Cortex of kidney (tissue), 1 donor: ENCODE measurements at places on chromosomes 5 and 9.

DNA sequence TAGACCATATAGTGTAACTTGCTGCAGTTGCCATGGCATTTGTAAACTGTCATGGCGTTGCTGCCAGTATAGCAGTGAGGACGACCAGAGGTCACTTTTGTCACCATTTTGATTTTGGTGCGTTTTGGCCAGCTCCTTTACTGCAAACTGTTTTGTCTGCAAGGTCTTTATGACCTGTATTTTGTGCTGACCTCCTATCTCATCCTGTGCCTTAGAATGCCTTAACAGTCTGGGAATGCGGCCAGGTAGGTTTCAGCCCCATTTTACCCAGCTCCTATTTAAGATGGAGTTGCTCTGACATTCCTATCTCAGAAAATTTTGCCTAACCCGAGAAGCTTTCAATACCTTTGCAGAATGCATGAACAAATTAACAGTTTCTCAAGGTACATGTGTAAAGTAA lies 914.4 kb upstream of the ACO1 start:
- no peak for DNase-seq

GRCh38 chr5:137072361-137073115 lies 426.6 kb downstream of the SPOCK1 start:
- no peak for DNase-seq

GRCh38 chr5:96818125-96818788 lies 10.5 kb upstream of the ERAP1 start:
- no peak for DNase-seq

DNA sequence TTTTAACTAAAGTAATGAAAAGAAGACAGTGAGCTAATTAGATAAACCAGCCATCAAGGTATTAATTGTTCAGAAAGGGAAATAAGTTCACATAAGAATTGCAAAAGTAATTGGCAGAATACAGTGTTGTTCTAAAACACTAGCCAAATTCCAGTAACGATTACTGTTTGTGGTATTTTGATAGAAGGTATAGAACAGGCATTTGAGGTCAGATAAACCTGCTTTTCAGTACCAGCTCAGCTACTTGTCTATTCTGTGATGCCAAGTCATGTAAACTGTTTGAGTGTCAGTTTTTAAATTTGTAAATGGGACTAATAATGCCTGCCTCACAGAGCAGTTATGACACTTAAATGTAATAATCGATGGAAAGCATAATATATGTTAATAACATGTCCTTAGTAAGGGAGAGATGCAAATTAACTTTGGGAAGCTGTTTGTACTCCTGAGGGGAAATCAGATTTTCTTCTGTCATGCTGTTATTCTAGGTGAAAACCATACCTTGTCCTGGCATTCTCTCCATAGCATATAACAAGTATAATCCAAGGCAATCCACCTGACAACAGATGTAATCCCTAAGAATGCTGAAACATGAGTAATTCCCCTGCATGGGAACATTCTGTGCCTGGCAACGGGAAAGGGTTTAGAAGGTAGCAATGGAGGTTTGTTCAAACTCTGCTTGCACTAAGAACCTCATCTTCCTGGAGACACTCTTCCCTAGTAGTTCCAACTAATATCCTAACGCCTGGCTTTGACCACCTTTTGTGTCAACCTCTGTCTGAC lies 509.5 kb upstream of the PAPPA start:
- no peak for DNase-seq

GRCh38 chr9:99785010-99785590 lies 36.6 kb upstream of the NR4A3 start:
- no peak for DNase-seq

DNA sequence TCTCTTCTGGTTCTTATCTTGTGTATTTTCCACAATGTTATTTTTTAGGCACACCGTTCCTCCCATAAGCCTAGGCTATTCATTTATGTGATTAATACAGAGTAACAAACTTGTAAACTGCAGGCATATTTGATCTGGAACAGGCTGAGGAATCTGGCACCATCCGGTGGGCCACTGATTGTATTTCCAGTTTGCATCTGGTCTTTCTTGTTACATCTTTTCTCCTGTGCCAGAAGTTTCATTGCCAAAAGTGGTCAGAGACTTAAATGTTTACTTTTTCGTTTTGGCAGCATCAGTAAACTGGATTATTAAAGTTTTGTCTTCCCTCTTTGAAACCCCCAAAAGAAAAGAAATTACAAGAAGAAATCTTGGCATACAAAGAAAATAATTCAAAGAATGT lies 17.9 kb upstream of the ZCCHC7 start:
- no peak for DNase-seq

GRCh38 chr9:72477930-72478518 lies 43.4 kb upstream of the TMC1 start:
- no peak for DNase-seq

- no peak for DNase-seq
Observed at GRCh38 chr5:133340002-133340755, 272.2 kb downstream of the FSTL4 start.

DNA sequence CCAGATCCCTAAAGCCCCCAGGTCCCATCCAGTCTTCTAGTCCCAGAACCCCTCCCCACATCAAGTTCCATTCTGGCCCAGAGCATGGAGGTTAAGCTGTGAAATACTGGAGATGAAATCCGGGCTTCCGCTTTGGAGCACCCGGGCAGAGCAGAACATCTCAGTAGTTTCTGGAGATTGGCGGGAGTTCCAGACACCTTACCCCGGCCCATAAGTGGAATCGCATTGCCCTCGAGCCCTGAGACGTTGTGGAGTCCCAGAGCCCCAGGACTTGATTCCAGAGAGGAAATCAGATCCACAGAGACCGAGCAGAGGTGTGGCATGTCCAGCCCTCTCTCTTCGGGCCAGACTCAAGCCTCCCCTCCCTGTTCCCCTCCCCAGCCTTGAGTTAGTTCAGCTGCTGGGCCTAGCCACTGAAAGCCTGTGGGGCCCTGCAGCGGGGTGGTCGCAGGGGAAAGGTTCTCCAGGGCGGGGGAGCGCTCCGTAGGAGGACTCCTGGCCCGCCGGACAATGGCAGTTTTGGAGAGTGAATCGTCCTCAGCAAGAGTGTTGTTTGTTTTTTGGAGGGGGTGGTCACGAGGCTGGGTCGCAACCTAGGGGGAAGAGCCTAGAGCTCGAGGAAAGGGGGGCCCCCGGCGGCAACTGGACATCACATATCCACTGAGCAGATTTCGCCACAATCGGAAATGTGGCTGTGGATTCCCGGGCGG lies 1.0 kb upstream of the PAX5 start:
- DNase-seq = no peak

GRCh38 chr9:75229605-75230332 lies 141.5 kb downstream of the OSTF1 start:
- DNase-seq = no peak

DNA sequence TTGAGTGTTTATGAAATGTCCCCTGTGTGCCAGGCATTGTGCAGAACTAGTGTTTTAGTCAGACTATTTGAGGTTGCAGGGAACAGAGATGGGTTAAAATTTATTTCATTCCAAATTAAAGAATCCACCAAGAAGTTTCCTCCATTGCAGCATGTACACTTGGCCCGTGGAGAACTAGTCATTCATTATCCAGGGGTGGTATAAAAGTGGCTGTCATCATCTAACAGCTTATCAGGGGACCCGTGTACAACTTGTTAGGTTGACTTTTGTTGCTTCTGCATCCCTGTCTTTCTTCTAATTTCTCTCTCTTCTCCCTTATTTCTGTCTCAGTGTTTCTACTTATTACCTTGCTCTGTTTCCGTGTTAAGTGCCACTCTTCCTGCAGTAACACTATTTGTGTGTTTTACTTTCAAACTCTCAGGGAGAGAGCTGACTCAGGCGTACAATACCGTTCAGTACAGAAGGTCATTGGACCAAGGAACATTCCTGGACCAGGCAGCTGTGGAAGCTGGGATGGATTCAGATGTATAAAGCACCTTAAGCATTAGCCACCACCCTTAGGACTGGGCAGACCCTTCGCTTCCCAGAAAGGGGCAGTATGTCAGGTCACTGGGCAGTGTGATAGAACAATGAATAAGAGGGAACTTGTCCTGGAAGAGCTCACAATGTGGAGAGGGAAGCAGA lies 36.1 kb downstream of the MAP3K1 start:
- no peak for DNase-seq

GRCh38 chr9:86667307-86667706 lies 280.0 kb downstream of the GAS1 start:
- DNase-seq = no peak
